Activated CD4-positive, alpha-beta T cell treated with anti-CD3 and anti-CD28 coated beads, Interleukin-2, amount 10 ng/mL, durations not matched to agents 7 days and 5 days (primary cell): ENCODE measurements at places on chromosomes 2 and 18. TPM values are rescaled to one million over a fixed set of nuclear protein-coding genes. Genes with fewer than 3 reads are reported as not detected.

Gene DNER
- not detected for total RNA-seq

DNA sequence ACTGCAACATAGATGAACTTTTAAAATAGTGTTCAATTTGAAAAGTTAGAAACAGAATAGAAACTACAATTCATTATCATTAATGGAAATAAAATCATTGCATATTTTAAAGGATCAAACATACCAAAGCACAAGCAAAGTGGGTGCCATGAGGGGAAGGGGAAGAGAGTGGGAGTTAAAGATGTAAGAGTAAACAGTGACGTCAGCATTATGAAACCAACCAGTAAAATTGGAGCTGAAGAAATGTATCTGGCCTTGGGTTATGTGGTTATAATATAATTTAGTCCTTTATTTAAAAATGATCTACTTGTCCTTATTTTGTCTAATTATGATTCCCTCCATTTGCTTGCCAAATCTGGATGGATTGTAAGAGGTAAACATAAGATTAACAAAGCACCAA is 6.0 kb downstream of the LINC00305 start:
- no peak overlapping the region for H3K4me3 ChIP-seq
- no peaks in the 10 kb centered on the region for H3K36me3 ChIP-seq
- H3K4me1 ChIP-seq, result no peaks in the 10 kb centered on the region
- no peak overlapping the region for H3K27ac ChIP-seq
- no peaks in the 10 kb centered on the region for H3K27me3 ChIP-seq
- DNase-seq, result no peak

- H3K4me1 ChIP-seq, result peaks cover 7% of the 10 kb centered on the region
- peaks cover 7% of the 10 kb centered on the region for H3K27me3 ChIP-seq
- H3K4me3 ChIP-seq, result no peak overlapping the region
- no peak for DNase-seq
These were observed 10.8 kb upstream of the LYPD6B start for GRCh38 chr2:149027590-149028250.

Gene DBI
- total RNA-seq, result 136 TPM

GRCh38 chr2:2520401-2520811 is 189.3 kb upstream of the MYT1L start:
- peaks cover 2% of the 10 kb centered on the region for H3K27me3 ChIP-seq
- no peaks in the 10 kb centered on the region for H3K36me3 ChIP-seq
- no peak for DNase-seq
- no peaks in the 10 kb centered on the region for H3K4me1 ChIP-seq
- no peak overlapping the region for H3K4me3 ChIP-seq

DNA sequence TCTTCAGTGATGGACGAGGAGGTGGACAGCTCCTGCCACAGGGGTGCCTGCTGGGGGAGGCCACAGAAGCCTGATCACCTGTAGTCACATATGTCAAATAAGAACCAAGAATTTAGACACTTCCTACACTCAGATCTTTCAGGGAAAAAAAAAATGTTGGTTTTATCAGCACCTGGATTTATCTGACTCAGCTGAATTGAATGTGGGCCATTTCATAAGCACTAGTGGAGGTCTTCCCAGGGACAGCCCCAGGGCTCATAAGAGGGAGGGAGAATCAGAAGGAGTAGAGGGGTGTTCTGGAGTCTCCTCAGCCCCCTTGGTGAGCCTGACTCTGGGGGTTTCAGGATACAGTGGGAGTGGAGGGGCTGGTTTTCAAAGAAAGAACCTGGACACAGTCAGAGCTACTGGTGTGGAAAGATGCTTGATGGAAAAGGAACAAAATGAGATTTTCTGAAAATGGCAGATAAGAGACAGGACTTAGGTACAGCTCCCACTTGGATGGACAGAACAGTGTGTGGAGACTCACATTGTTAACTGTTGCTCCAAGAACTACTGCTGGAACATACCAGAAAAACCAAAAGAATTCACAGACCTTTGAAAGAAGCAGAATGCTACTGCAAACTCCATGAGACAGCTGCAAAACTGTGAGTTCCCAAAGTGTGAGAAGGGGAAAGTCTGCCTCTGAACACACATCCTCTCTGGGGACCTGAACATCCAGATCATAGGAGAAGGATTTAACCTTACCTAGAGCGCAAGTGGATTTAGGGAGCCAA is 45.4 kb downstream of the LCT start:
- peaks cover 20% of the 10 kb centered on the region for H3K4me1 ChIP-seq
- no peak overlapping the region for H3K4me3 ChIP-seq
- DNase-seq, result no peak

- H3K36me3 ChIP-seq, result no peaks in the 10 kb centered on the region
- no peak overlapping the region for H3K4me3 ChIP-seq
- no peak for DNase-seq
- peaks cover 7% of the 10 kb centered on the region for H3K27me3 ChIP-seq
These were observed 101.3 kb upstream of the ID2 start for GRCh38 chr2:8580316-8581233.

GRCh38 chr2:239997686-239998409 is 27.3 kb downstream of the NDUFA10 start:
- peaks cover 17% of the 10 kb centered on the region for H3K36me3 ChIP-seq
- peak overlapping the region; percentile 32 for H3K27ac ChIP-seq
- no peaks in the 10 kb centered on the region for H3K27me3 ChIP-seq
- H3K4me3 ChIP-seq, result no peak overlapping the region

DNA sequence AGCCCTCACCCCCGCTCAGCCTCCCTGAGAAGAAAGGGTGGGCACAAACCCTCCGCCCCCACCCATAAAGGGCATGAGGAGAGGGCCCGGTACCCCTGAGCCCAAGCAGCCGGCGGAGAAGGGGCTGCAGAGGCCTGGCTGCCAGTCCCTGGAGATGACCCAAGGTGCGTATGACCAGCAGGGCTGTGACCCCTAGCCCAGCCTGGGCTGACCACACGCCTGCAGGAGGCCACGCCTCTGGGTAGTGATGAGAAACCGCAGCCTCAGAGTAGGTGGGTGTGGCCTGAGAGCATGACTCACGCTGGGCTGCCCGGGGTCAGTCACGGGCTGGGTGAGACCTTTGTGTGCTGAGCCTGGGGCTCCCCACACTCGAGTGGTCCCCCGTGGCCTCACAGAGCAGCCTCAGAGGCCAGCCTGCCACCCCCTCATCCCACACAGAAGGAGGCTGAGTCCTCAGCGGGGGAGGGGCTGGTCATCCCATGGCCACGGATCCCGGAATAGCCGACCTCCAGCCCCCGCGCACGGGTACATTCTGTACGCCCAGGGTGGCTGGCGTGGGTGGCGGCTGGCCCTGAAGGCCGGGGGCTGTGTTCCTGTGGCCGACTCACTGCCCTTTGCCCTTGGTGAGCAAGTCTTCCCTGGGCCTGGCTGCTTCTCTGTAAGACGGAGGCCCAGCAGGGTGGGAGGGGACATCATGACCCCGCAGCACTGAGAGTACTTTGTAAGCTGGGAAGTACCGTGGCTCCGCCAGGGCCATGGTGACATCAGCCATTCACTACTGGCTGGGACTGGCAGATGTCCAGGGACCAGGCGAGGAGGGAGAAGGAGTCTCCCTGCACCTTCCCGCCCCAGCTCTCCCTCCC is 110.8 kb upstream of the OTOS start:
- H3K27ac ChIP-seq, result no peak overlapping the region
- no peak overlapping the region for H3K4me3 ChIP-seq
- H3K4me1 ChIP-seq, result no peaks in the 10 kb centered on the region
- H3K36me3 ChIP-seq, result no peaks in the 10 kb centered on the region
- H3K27me3 ChIP-seq, result no peaks in the 10 kb centered on the region
